Activated T-cell treated with anti-CD3 and anti-CD28 coated beads, Interleukin-2, amount 50 U/mL, for 4 hours (primary cell): ENCODE measurements at places on chromosomes 7 and 10. TPM values are rescaled to one million over a fixed set of nuclear protein-coding genes. Genes with fewer than 3 reads are reported as not detected.

DNA sequence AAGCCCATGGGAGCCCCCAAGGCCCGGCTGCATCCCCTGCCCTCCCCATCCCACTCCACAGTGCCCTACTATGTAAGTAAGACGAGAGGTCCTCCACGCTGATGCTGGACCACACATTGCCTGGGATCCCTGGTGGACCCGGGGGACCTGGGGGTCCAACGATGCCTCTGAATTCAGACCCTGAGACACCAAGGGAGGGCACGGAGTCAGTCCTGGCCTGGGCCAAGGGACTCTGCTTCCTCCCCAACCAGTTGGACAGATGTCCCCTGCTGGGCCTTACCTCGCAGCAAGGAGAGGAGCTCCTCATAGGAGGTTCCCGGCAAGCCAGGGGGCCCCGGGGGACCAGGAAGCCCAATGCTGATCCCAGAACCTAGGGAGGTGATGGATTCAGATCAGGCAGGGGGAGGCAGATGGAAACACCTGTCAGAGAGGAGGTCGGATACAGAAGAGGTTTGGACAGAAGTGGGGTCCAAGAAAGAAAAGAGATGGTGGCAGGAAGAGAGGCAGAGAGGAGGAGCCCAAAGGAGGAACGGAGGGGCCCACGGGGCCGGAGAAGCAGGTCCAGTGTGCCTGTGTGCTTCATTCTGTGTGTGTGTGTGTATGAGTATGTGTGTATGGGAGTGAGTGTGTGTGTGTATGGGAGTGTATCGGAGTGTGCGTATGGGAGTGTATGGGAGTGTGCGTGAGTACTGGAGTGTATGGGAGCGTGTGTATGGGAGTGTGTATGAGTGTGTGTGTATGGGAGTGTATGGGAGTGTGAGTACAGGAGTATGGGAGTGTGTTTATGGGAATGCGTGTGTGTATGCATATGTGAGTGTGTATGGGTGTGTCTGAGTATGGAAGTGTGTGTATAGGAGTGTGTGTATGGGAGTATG, 50.2 kb downstream of the COL17A1 start:
- no peak for DNase-seq

- DNase-seq = no peak
Observed at GRCh38 chr7:131341690-131342089, 14.0 kb downstream of the MKLN1 start.

DNA sequence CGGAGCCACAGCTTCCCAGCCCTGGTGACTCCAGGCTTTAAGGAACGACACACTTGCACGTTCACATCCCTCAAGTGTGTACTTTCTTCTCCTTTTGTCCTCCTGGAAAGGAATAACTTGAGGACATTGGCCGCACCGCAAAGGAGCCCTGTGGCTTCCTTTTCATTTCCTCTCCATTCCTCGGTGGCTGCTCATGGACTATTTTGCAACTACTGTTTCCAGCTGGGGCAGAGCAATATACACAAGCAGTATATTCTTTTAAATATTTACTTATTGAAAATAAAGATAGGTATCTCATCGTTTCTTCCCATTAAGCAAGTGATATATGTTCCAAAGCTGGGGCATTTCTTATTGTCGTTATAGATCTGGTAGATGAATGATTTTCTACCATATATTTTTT, 97.2 kb upstream of the LYZL1 start:
- no peak for DNase-seq

DNA sequence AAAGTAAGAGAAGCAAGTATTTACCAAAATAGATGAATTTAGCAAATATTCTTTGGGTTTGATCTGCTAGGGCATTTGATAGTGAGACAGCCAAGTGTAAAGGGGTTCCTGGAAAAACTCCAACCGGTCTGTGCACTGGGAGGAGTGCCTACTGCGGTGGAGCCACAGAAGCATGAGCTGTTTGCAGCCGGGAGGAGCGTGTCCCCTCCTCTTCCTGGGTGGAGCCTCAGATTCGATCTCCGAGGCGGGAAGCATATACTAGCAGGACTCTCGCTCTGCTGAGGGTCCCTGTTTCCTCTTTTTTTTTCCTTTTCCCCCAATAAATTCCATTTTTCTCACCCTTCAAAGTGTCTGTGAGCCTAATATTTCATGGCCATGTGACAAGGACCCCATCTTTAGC, 45.1 kb upstream of the MET start:
- no peak for DNase-seq

GRCh38 chr7:93145354-93145753, 2.8 kb downstream of the SAMD9L start:
- DNase-seq = no peak

GRCh38 chr7:35268953-35269352, 15.1 kb upstream of the TBX20 start:
- DNase-seq = no peak

ADRA2A gene
- total RNA-seq = 0.05 TPM

BAMBI gene
- total RNA-seq = 1.2 TPM

AGBL3 gene
- 2.7 TPM for total RNA-seq
